Sciatic nerve (tissue), 2 donors: ENCODE measurements at places on chromosomes 5 and 9.

- no peak for DNase-seq
Measured at GRCh38 chr5:62780888-62781287, 202.3 kb downstream of the LRRC70 start.

- no peak for DNase-seq
Measured at GRCh38 chr9:76810377-76810957, 46.2 kb downstream of the PCA3 start.

GRCh38 chr9:130450344-130451003 is 5.7 kb downstream of the ASS1 start:
- DNase-seq: no peak

DNA sequence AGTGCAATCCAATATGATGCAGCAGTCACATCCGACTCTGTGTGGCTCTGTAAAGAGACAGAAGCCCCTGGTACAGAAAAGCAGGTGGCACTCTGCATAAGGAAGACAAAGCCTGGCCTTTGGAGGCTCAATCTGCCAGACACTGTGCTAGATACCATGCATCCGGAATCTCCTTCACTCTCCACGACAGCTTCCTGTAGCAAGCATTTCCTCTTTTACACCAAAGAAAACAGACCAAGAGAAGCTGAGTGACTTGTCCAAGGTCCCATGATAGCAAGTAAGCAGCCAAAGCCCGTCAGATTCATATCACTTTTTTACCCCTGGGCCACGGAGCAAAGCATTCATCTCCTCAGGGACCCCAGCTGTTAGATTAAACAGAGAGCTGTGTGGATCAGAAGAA is 64.2 kb upstream of the SMIM23 start:
- no peak for DNase-seq

GRCh38 chr5:148632255-148633066 is 21.9 kb downstream of the HTR4 start:
- DNase-seq: no peak

DNA sequence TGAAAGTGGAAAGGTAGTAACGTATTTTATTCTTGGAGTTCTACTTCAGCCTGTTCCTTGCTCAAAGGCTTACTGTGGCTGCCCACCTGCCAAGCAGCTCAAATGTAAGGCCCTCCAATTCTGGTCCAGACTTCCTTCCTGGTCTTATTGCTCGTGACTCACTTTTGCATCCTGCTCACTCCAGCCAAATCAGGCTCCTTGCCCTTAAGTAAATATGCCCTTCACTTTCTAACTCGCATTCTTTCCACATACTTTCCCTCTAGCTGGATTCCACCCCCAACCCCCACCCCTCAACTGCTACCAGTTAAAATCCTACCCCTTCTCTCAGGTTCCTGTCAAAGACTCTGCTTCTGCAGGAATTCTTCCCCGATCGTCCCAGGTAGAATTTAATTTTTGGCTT is 96.6 kb downstream of the GALNT10 start:
- DNase-seq: no peak

DNA sequence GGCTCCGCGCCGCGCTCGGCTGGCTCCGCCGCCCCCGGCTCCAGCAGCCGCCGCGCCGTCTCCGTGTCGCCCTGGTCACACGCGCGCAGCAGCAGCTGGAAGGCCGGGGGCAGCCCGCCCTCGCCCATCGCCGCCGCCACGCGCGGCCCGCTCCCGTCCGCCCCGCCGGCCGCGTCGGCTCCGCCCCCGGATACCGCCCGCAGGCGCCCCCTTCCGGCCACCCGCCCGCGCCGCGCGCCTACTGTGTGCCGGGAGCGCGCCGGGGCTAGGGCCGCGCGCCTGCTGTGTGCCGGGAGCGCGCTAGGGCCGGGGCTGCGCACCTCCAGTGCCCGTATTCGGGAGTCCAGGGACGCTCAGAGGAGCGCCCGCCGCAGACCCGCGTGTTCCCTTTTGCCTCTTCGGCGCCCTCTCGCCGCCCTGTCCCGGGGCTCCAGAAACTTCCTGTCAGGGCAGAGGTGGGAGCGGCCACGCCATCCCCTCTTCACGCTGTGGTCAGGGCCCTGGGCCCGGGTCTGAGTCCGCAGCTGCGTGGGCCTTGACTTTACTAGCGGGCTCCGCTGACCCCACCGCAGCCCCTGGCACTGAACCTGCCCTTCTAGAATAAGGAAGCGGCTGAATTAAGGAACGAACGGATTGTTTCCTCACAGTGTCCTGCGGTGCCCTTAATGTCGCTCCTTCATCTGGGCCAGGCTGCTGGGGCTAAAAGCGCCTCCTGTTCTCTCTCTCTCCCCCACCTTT is at the start of gene ANKS6:
Gene ANKS6, minus strand, starts transcription at position 192 of the 738 bp plus-strand sequence. Its CDS starts 64 bp downstream, at position 128.
- DNase-seq: peak; percentile 91

DNA sequence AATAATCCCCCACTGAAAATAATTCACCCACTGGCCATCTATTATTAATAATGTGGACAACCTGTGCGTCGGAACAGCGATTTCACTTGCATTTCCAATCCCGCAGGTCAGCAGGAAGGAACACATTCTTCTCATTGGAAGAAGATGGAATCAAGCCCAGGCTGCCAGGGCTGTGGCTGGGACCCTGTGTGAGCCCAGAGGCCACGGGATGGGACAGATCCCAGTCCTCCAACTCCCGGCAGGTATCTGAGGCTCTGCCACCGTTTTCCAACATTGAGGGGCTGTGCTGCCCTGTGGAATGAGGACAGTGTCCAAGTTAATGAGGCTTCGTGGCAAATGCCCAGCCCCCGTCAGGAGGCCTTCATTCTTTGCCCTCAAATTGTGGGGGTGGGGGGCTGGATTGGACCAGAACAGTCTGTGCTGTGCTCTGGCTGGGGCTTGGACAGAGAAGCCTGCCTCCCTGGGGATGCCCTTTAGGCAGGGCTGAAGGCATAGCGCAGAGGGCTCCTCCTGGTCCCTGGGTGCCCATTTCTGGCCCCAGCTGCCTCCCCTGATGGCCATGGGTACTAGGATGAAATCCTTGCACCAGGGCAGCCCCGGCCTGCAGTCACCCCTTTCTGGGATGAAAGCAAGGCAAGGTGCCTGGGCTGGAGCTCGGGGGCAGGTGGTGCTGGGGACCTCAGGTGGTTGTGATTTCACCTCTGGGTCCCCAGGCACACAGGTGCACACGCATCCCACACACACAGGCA is 195.0 kb upstream of the PPP1R26 start:
- DNase-seq: no peak

DNA sequence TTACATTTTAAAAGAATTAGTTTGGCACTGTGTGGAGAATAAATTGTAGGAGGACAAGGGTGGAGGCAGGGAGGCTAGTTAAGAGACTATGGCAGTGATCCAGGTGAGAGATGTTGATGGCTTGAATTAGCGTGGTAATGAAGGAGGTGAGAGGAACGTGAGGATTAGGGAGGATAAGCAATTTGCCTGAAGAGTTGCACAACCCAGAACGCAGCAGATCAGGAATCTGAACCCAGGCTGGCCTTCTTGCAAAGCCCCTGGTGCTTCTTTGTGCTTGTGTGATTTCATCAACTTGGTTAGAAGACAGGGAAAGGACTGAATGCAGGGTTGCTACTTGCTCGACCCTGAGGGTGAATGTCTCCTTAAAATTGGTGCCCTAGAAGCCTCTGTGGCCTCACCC is 6.9 kb upstream of the SCAMP1 start:
- no peak for DNase-seq

- peak; percentile 65 for DNase-seq
Measured at GRCh38 chr5:134451936-134452505, 40.3 kb upstream of the CDKN2AIPNL start.

DNA sequence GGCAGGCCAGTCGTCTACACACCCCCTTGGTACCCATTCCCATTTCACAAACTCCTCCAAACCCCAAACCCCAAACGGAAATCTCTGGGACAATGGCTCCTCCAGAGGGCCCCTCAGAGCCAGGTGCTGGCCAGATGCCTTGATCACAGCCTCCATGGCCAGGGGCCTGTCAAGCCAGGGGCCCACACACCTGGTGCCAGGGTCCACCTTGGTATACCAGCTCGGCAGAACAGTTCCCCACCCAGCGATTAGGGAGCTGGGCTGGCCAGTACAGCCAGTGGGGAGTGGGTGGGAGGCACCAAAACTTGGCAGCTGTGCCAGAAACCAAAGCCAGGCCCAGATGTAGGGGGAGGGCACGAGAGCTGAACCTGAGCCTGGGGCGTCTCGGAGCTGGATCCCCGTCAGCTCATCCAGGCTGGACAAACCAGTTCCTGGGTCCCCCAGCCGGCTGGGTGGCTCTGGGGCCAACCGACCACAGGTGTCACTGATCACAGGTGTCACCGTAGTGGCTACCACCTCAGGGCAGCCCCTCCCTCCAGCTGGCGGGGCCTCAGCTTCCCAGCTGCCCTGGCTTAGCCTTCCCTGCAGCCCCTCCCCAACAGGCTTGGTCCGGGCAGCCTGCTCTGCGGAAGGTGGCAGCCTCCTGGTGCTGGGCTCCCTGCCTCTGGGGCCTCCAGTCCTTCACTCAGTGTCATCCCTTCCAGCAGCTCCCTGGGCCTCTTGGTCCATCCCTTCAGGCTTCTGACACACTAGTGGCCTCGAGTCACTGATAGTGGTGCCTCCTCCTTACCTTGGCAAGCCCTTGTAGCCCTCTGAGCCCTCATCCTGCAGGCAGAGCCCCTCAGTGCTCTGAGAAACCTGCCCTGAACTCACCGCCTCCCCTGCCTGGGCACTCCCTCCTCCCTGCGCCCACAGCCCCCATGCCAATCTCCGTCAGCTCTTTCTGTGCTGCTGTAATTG is 6.6 kb upstream of the RMND5B start:
- no peak for DNase-seq

- DNase-seq: no peak
Measured at GRCh38 chr5:66306105-66306843, 162.2 kb downstream of the SREK1 start.

GRCh38 chr5:133274597-133274935 is 222.8 kb downstream of the HSPA4 start:
- no peak for DNase-seq

DNA sequence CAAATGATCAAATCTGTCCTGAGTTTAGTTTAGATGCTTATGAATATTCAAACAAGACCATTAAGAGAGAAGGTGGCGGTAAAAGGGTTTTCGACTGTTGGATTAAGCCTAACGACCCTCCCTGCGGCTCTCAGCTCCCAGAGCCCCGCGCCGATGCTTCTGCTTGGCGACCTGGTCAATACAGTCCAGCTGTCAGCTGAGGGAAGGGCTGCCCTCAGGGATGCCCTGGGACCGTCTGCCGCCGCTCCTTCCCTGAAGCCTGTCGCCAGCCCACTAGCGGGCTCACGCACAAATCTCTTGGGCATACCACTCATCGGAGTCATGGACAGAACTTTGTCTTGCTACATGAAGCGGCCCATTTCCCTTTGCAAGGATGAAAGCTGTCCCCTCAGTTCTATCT is 136.6 kb upstream of the RAPGEF1 start:
- DNase-seq: no peak

GRCh38 chr5:128962211-128962610 is 3.1 kb upstream of the SLC27A6 start:
- no peak for DNase-seq

- DNase-seq: no peak
Measured at GRCh38 chr5:9423571-9423970, 122.3 kb downstream of the SEMA5A start.

DNA sequence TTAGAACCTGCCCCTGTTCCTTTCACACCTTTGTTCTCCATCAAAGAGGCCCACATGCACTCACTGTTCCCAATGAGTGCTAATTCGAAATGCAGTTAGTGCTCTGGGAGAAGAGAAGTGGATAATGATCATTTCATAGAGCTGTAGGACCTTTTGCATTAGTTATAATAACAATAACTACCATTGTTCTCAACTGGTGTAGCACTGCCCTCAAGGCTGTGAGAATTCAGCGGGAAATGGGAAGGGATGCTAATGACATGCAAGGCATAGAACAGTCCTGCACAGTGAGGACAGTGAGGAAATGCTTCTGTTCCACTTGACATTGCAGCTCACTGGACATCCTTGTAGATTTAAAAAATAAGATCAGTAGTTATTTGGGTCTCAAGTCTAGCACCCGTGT is 187.4 kb downstream of the FBXL7 start:
- no peak for DNase-seq

DNA sequence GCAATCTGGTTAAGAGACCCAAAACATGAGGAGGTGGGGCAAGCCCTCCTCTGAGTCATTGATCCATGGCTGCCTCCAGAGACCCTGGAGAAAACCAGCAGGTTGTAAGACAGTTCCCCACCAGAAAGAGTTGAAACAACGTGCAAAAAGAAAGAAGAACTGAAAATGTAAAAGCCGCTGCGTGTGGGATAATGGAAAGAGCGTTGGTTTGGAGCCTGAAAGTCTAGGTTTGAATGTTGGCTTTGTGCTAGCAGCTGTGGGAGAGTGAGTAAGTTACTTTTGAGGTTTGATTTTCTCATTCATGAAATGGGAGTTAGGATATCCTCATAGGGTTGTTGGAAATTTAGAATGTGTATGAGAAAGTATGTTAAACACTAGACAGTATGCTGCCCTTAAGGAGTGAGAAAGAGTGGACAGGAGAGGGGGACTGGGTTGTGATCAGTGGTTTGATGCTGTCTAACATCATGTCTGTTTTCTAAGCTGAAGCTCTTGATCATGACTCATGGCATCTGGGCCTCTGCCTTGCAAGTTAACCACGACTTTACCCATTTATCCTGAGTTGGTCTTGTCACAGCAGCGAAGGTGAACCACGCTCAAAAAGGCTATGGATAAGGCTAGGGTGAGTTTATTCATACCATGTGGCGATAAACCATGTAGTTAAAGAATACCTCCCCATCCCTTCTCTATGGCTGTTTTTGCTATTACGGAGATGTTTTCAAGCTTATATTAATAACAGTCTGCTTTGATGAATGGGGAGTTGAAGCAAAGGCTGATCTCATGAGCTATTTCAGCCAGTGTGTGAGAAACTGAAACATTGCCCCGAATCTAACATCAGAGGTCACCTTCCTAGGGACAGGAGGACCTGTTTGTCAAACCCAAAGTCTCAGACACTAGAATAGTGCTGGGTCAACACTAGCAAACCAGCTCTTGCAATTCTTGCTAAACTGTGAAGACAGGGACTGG is 41.3 kb downstream of the ZNF366 start:
- DNase-seq: no peak

DNA sequence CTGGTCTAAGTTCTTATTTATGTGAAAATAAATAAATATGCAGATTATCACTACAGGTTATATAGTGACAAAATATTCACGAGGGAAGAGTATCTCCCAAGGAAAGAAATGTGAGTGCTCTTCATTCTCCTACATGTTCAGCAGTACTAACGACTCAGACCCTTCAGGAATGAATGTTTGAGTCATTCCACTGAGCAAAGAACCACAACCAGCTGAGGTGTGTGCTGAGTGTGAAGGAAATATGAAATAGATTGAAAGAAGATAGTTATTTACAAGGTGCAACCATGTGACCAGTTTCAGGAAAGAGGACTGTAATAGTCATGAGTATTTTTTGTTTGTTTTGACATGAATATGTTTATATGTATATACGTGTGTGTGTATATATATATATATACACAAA is 228.7 kb downstream of the TUSC1 start:
- DNase-seq: no peak

DNA sequence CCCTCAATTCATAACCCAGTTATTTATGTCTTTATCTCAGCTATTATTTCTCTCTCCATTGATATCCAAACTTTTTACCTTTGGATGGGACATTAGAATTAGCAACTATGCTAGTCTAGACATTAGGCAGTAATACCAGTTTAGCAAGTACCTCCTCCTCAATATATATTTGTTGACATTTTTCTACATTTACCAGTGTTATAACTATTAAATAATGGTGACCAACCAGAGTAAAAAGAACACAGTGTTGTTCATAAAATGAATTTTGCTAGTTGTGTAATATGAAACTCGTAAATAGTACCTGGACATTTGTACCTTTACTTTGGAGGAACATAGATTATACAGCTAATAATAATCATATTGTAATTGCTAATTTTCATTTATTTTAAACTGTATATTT is 554.6 kb upstream of the CDH6 start:
- no peak for DNase-seq
